ENCODE measurements at places on chromosomes 2 and 18.

- ATAC-seq: no peak
These were observed 28.0 kb upstream of the MC2R start for GRCh38 chr18:13943338-13943737.

- ATAC-seq: no peak
These were observed 12.9 kb upstream of the SALL3 start for GRCh38 chr18:78966793-78967106.

- no peak for ATAC-seq
These were observed 21.5 kb downstream of the SP5 start for GRCh38 chr2:170736628-170737027.

DNA sequence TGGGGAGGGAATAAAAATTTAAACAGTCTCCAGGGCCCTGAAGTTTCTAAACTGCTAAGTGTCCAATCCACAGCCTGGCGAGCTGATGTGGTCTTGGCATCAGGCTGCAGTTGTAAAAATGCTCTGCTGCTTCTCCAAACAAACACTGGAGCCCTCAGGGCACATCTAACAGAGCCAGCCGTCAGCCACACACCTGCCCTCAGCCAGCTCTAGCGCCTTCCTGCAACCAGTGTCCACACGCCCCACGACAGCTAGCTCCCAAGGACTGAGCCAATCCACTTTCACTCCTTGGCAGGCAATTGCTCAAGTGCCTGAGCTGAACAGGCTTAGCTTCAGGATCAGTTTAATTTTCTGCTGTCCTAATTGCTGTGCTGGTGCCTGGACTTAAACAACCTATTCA lies 446.4 kb upstream of the RAB12 start:
- no peak for ATAC-seq

DNA sequence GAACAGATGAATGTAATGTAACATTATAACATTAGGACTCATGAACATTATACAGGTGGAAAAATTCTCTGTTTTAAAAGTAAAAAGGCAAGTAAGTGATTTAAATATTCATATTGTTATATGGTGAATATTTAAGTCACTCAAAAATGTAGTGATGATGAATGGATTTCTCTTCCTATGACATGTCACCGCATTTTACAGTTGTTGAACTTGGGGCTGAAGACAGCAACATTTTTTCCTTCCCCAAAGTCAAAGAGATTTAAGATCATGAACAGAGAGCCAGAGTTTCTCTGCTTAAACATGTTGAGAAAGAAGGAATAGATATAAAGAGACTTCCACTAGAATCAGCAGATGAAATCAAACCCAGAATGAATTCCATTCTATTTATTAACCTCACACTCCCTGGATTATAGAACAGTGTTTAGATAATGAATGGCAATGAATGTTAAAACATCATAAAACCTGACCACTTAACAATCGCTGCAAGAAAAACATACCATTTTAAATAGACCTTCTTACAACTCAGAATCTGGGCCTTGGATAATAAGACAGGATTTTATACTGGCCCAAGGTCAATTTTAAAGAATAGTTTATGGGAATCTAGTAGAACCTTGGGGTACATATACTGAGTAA lies 163.6 kb upstream of the SIX2 start:
- ATAC-seq: no peak

GRCh38 chr2:241199897-241200821 lies 11.7 kb downstream of the ANO7 start:
- no peak for ATAC-seq

- peak; percentile 75 for ATAC-seq
These were observed 36.4 kb downstream of the PKDCC start for GRCh38 chr2:42084231-42084671.

GRCh38 chr2:191835539-191836350 lies 11.1 kb downstream of the CAVIN2 start:
- no peak for ATAC-seq

DNA sequence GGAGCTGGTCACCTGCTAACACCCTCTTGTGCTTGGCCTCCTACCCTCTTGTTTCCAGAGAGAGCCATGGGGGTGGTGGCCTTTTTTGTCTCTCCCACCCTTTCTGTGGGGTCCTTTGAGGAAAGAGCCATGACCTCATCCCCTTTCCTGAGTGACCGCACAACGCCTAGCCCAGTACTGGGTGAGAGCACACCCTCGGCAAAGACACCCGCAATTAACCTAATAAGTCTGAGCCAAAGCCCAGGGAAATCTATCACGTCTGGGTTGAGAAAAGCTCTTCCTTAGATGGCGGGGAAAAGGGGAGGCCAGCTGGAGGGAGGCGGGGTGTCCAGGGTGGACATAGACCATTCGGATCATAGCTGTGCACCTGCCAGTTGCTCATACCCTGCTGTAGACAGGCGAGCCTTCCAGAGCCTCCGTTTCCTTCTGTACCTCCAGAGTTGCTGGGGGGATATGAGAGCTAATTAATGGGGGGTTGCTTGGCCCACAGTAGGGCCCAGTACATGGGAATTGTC lies 93.7 kb upstream of the MCFD2 start:
- peak; percentile 41 for ATAC-seq

DNA sequence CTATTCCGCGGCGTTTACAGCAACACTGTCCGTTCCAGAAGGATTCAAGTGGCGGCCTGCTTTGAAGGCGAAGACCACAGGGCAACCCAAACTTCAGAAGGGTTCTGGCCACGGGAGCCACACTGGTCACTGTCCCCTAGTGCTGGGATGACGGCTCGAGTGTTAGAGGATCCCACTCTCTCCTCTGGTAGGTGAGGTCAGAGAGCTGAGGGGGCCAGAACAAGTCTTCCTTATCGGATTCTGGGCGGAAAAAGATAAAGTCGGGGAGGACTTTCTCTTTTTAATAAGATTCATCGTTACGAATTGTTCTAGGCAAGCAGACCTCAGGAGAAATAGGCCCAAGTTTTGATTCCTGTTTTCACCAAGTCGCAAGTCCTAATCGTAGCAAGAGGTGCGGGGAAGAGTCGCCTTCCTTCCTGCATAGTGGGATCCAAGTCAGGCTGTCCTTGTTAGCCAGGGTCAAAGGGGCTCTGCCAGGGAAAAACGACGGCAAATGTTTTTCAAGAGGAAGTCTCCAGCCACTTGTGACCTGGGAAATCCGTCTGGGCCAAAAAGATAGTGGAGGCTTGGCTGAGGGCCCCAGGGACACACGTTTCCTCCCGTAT lies 864 bp upstream of the MYL12A start:
- no peak for ATAC-seq
